ENCODE measurements at places on chromosomes 4 and X.

- no peak for DNase-seq
Measured at GRCh38 chr4:68383115-68383514, 33.2 kb upstream of the YTHDC1 start.

- DNase-seq, result peak; percentile 32
Measured at GRCh38 chrX:56728321-56728720, 722 bp upstream of the NBDY start.

DNA sequence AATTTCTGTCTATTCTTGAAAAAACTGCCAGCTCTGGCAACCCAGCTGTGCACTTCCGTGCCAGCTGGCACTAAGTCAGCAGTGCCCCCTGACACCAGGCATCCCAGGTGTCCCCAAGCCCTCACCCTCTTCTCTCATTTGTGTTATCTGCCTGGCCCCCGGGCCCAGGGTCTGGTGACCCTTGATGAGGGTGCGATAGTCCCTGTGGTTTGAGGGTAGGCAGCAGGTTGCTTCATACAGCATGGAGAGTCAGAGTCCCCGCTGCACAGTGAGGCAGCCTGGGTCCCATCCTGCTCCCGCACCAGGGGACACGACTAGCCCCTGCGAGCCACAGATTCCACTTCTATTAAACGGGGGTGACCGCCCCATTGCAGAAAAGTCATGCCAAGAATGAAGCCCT lies 1.9 kb downstream of the MAN2B2 start:
- no peak for DNase-seq

- no peak for DNase-seq
Measured at GRCh38 chrX:110043506-110043905, 40.6 kb downstream of the TMEM164 start.

- DNase-seq, result no peak
Measured at GRCh38 chr4:81628489-81628888, 156.8 kb upstream of the RASGEF1B start.

- no peak for DNase-seq
Measured at GRCh38 chr4:120873554-120873953, 49.0 kb downstream of the PRDM5 start.

GRCh38 chr4:849478-850175 lies 23.7 kb upstream of the CPLX1 start:
- DNase-seq, result no peak

DNA sequence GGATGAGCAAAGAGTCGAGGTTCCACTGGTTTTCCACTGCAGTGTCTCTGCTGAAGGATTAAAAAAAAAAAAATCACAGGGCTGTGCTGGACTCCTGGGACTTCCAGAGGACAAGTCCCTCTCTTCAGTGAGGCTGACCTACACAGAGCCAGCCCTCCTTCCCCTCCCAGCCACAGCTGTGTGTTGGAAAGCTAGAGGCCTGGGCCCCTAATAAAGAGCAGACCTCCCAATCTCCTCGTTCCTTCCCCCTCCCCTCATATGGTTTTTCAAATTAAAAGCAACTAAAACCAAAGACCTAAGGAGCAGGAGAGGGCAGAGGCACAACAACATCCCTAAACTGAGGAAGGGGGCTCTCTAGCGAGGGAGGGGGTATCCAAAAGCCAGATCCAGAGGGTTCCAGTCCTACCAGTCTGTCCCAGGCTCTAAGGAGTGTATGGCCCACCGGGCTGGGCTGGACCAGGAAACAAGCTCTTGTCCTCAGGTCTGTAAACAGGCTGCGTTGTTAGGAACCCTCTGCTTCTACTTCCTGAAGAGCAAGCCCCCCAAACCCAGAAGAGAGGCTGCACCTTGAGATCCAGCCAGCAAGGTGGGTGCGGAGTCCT lies 4.0 kb upstream of the PDGFRA start:
- no peak for DNase-seq

- DNase-seq, result no peak
Measured at GRCh38 chr4:95410387-95410977, 138.3 kb downstream of the UNC5C start.

DNA sequence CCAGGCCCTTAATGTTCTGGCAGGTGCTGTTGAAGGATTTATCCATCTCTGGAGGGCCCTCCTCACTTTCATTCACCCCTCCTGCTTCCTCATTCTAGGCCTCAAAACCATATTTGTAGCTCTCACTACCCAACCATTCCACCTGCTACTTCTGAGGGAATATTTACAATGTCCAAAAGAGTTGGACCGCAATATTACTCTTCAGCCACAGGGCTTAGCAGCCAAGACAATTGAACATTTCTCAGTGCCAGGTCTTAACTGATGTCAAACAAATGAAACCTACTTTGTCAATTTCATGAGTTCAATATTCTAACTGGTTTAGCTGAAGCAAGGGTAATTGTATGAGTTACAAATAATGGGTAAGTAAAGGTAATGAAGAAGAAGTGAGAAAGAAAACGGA lies 113.2 kb downstream of the ENOX2 start:
- DNase-seq, result no peak

DNA sequence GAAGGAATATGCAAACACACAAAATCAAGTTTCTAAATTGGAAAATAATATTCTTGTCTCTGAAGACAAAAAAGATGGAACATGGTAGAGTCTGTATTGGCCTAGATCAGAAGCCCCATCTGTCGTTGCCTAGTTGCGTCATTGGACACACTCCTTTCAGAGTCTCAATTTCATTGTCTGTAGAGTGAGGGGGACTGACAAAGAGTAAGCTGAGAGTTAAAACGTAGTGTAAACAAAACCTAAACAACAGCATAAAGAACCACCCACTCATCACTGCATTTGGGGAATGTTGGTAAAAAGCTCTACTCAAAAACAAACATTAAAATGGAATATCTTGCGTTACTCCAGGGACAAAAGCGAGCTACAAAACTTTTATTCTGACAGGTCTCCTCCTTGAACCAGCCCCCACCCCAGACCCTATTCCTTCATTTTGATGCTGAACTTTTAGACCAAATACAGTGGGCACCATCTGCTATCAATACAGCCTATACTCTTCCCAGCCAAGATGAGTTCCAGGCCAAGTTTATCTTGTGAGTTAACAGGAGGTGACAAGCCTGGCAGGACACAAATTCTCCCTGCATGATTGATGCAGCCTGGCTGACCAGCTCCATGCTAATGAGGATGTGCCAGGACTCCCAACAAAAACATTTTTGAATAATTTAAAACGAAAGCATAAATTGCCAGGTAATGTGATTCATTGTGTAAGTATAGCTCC lies 125.2 kb downstream of the COL25A1 start:
- DNase-seq, result peak; percentile 35

- DNase-seq, result no peak
Measured at GRCh38 chrX:38675856-38676255, 114.5 kb downstream of the TSPAN7 start.

GRCh38 chr4:7761720-7762119 lies 177.9 kb downstream of the AFAP1 start:
- DNase-seq, result peak; percentile 13

- no peak for DNase-seq
Measured at GRCh38 chr4:124710015-124710741, 2.4 kb downstream of the ANKRD50 start.

GRCh38 chrX:53312946-53313727 lies 31.8 kb upstream of the IQSEC2 start:
- peak; percentile 10 for DNase-seq

GRCh38 chr4:107252571-107252970 lies 216.5 kb upstream of the DKK2 start:
- DNase-seq, result no peak

- no peak for DNase-seq
Measured at GRCh38 chr4:67714248-67714583, 13.3 kb upstream of the UBA6 start.

DNA sequence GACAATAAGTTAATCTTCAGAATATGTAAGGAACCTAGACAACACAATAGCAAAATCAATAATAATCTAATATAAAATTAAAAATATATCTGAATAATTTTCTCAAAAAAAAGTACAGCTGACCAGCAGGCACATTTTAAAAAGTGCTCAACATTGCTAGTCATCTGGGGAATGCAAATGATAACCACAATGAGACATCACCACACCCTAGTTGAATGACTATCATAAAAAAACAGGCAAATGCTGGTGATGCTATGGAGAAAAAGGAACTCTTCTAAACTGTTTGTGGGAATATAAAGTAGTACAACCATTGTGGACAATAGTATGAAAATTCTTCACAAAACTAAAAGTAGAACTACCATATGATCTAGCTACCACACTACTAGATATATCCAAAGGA lies 956.9 kb upstream of the NDST4 start:
- peak; percentile 45 for DNase-seq

DNA sequence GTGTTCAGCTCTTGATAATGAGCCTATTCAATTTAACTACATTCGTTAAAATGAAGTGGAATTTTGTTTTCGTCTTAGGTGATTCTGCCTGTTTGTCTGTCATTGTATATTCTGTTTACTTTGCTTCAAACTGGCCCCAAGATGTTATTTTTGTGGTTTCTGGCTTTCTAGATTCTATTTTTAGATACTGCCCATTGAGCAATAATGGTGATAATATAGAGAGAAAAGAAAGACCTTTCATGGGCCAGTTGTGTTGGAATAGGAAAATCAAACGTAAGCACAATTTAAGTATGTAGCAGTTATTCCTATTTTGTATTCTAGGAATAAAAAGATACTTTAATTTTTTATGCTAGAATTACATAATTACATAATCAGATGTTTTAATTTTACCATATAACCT lies 4.0 kb downstream of the CDKN2AIP start:
- DNase-seq, result no peak

- DNase-seq, result no peak
Measured at GRCh38 chr4:2437475-2438215, 18.9 kb downstream of the CFAP99 start.

- DNase-seq, result no peak
Measured at GRCh38 chr4:153729895-153730294, 29.9 kb downstream of the RNF175 start.

DNA sequence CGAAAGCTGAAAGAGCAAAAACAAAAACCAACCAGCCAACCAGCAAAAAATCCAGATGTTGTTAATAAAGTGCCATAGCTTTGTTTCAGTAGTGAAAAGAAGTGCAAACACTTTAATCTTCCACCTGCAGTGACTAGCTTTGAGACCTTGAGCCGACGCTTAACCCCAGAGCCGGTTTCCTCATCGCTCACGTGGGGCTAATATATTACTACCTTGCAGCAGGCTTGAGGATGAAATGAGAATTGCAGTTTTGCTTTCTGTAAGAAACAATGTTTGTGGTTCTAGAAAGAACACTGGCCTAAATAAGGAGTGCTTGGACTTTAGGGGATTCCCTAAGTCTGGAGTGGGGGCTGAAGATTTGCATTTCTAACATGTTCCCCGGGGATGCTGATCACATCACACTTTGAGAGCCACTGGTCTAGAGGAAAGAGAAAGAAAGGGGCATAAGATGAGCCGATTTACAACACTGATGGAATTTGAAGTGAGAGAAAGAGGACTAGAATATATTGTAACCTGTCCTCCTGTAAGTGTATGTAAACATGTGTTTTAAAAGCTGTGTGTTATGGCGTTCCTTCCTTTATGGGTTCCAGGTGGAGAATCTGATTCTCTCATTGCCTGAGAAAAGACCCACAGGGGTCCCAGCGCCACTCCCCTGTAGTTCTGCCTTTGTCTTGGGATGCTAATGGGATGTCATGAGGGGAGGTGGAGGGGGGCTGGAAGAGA lies 1.4 kb downstream of the FGF2 start:
- DNase-seq, result peak; percentile 65

DNA sequence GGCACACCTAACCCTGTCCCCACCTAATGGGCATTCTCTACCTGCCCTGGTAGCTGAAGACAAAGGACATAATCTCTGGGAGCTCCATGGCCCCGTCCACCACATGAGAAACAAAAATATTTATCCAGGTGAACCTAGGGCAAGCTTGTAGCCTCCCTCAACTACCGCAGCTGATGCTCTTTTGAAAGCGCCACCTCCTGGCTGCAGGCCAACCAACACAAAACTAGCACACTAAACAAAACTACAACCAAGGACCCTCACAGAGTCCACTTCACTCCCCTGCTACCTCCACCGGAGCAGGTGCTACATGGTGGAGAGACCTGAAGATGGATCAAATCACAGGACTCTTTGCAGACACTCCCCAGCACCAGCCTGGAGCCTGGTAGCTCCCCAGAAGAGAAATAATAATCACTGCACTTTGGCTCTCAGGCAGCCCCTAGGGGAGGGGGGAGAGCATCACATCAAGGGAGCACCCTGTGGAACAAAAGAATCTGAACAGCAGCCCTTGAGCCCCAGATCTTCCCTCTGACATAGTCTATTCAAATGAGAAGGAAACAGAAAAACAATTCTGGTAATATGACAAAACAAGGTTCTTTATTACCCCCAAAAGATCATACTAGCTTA lies 111.3 kb upstream of the ATP8A1 start:
- no peak for DNase-seq

DNA sequence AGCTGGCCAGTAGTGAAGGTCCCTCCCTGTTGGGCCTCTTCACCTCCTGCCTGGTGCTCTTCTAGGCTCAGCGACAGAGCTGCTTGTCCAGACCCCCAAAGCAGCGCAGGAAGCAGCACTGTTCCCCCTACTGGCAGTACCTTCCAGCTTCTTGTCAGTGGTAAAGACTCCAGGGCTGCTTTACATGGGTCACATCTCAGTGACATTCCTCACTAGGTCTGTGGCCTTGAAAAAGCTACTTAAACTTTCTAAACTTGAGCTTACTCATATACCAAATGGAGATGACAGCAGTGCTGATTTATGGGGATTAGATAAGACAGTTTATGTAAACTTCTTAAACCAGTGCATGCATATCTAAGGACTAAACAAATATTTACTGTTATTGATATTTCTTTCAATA lies 117.3 kb downstream of the FAT4 start:
- no peak for DNase-seq

DNA sequence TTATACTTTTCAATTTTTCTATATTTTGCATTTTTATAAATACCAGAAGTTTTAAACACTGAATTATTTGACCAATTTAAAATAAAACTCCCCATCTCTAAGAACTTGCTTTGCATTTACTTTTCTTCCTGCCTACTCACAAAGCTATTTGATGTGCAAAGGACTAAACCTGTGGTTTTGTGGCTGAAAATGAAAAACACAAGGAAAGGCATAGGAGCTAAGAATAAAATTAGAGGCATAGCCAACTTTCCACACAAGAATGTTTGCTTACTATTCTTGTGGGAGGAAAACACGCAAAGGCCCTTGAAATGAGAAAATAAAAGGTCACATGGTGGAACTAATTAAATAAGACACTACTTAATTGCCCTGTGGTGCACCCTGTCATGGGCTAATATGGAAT lies 221.2 kb downstream of the KLHL13 start:
- DNase-seq, result no peak

DNA sequence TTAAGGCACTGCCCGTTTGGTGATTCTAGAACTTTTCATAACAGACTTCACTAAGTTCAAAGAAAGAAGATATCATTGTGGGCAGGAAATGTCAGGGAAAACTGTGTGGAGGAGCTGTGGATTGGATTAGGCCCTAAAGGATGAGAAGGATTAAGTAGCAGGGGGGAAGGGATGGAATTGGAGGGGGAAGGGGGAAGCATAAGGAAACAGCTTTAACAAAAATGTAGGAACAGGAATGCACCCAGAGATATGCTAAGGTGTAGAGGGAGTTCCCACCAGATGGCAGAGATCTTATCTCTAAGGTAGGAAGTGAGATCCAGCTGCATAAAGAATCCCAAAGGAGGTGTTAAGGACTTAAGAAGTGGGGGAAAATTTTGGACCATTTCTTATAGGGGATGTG lies 114.5 kb downstream of the LARP7 start:
- no peak for DNase-seq

Measured in NCI-H526 treated with DMSO at 0.1 percent for 48 hours (cell line).